ENCODE measurements at places on chromosomes 3 and 15.
A peak's percentile ranks its signal among the peaks of the same experiment; 100 is the strongest.

DNA sequence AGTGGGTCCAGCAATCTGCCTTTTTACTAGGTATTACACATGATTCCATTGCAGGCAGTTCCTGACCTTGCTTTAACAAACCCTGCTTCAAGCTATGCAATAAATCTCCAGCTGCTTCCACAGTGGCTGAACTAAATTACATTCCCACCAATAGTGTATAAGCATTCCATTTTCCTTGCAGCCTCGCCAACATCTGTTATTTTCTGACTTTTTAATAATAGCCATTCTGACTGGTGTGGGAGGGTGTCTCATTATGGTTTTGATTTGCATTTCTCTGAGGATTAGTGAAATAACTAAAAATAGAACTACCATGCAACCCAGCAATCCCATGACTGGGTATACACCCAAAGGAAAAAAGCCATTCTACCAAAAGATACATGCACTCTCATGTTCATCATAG lies 36.4 kb upstream of the DNAJC13 start:
- no peak for DNase-seq

GRCh38 chr15:81315452-81316175 lies 8.3 kb downstream of the STARD5 start:
- no peak for DNase-seq

- peak; percentile 73 for DNase-seq
Measured at GRCh38 chr3:67301556-67301955, 303.4 kb downstream of the KBTBD8 start.

GRCh38 chr15:94168250-94168649 lies 63.1 kb upstream of the MCTP2 start:
- DNase-seq, result no peak

DNA sequence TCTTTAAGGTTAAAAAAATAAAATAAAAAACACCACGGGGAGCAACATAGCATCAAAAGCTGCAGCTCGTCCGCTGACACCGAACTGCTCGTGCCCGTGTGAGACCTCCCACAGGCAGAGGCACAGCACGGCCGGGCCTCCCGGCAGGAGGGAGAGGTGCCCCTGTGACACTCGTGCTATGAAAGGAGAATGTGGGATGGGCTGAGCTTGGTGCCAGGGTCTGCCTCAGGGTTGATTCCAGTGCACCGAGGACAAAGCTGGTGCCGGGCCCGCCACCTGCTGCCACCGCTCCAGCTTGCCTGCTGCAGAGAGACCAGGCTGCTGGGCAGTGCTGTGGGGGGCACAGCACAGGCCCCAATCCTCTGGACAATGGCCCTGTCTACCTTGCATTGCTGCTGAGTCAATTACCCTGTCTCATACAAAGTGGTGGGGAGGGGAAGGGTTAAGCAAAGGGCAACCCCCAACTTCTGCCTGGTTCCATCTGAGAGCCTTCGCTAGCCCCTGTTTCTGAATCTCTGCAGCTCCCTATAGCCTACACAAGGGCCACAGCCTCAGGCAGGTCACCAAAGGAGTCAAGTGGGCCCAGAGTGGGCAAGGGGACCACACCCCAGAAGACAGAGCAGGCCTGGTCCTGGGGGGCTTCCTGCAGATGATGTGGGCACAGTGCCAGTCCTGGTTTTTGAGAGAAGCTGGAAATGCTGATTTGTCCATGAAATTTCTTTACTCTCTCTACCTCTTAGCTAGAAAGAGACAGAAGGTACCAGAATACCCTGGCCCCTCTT lies 74.0 kb upstream of the SNRPA1 start:
- DNase-seq, result no peak

GRCh38 chr3:48990636-48991469 lies 812 bp downstream of the P4HTM start:
- DNase-seq, result peak; percentile 43

GRCh38 chr3:18351069-18351628 lies 74.0 kb downstream of the SATB1 start:
- DNase-seq, result no peak

- peak; percentile 98 for DNase-seq
Measured at GRCh38 chr3:115790759-115791158, 167.4 kb downstream of the GAP43 start.

Measured in kidney tubule cell (primary cell).